ENCODE measurements at places on chromosomes 3 and 15.

- no peak for DNase-seq
These were observed 50.6 kb upstream of the ULK4 start for GRCh38 chr3:42012383-42012934.

- no peak for DNase-seq
These were observed 57.7 kb downstream of the SUCNR1 start for GRCh38 chr3:151931171-151931570.

GRCh38 chr3:8239718-8240695, 261.6 kb upstream of the LMCD1 start:
- no peak for DNase-seq

- DNase-seq: no peak
These were observed 129.3 kb upstream of the FEZF2 start for GRCh38 chr3:62502315-62503300.

DNA sequence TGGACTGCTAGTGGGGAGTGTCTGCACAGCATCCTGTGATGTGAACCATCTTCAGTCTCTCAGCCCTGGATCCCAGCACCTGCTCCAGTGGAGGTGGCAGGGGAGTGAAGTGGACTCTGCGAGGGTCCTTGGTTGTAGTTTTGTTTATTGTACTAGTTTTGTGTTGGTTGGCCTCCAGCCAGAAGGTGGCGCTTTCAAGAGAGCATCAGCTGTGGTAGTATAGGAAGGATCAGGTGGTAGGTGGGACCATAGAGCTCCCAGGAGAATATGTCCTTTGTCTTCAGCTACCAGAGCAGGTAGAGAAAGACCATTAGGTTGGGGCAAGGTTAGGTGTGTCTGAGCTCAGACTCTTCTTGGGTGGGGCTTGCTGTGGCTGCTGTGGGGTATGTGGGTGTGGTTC, 20.9 kb downstream of the NEK11 start:
- DNase-seq: no peak

GRCh38 chr3:102290241-102290640, 144.6 kb upstream of the ZPLD1 start:
- DNase-seq: no peak

DNA sequence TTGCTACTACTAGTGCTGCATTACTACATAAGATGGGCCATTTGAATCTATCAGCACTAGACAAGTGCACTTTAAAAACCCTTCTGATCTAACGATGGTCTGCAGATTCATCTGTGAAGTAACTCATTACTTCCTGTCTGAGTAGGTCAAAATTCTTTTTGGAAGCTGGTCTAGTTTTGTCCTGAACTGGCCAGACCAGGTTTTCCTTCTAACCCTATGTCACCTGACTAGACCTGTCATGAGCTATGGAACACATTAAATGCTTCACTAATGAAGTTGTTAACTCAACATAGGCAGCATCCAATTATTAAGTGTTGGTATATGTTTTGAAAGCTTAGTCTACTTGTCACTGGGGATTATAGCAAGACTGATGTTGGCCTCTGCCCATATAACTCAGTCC, 10.1 kb upstream of the RBM5 start:
- no peak for DNase-seq

DNA sequence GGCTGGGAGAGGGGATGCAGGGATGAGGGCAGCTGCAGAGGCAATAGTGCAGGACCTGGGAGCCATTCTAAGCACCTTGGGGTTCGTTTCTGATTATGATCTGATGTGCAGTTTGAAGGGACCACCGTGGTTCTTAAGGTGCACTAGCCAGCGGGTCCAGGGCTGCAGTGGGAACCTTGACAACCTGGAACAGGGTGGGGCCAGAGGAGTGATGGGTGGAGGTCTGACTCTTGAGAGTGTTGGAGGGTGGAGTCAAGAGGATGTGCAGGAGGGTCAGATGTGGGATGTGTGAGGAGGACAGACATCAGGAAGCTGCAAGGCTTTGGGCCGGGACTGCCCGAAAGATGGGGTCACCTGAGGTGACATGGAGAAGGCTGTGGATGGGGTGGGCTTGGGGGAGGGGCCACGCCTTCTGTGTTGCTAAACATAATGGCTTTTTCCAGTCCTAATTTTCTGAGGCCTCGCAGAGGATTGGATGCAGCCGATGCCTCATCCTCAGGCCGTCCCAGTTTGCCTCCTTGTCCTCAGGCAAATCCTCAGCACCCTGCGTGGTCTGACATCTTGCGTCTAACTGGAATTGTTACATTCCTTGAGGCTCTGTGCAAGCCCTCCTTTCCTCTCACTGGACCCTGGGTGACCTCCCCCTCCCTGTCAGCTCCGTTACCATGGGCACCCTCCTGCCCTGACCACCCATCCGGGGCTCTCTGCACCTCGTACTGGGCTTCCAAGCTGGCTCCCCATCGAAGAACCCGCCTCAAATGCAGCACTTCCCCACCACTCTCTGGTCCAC, 61.4 kb upstream of the TRPM1 start:
- no peak for DNase-seq

DNA sequence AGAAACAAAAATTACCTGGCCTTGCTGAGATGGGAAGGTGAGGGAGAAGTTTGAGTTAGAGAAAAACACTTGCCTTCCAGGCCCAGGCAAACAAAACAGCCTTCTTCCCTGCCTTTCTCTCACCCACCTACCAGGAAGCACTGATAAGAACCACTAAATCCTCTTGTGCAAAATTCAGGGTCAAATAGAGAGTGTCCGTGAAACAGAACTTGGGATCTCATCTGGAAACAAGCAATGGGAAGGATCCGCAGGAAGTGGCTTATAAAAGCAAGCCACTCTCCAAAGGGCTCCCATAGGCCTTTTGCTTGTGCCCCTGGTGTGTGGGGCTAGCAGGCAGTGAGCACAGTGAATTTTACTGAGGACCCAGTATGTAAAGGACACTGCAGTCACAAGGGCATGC, 11.0 kb downstream of the ADAMTS9 start:
- no peak for DNase-seq

DNA sequence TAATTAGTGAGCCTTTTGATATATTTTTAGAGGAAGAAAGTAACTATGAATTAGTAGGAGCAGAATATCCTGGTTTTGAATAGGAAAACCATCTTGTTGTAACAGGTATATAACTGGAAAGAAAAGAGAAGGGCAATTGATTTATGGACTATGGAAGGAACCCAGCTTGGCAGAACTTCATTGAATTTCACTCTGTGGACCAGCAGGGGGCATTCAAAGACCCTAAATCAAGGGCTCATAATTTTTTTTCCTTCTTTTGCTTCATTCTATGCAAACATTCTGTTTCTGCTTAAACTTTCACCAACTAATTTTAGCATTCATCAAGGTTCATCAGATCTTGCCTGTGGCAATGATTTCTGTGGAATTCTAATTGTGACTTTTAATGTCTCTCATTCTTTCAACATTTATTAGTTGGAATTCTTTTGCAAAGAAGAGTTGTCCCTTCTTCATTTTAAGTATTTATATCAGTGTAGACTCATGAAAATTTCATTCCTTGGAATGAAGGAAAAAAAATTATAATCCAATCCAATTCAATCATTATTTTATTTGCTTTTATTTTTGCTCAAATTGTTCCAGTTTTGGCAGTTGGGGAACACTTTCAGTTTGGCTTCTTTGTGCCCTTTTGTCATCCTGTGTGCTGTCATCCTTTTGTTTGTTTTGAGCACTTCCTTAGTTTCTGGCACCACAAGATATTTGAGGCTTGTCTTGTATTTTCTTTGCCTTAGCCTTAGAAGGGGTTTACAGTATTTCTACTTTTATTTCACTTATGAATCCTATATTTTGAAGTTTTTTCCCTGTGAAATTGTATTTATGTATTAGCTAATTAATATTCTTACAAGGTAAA, 30.4 kb downstream of the NXPE3 start:
- DNase-seq: no peak

DNA sequence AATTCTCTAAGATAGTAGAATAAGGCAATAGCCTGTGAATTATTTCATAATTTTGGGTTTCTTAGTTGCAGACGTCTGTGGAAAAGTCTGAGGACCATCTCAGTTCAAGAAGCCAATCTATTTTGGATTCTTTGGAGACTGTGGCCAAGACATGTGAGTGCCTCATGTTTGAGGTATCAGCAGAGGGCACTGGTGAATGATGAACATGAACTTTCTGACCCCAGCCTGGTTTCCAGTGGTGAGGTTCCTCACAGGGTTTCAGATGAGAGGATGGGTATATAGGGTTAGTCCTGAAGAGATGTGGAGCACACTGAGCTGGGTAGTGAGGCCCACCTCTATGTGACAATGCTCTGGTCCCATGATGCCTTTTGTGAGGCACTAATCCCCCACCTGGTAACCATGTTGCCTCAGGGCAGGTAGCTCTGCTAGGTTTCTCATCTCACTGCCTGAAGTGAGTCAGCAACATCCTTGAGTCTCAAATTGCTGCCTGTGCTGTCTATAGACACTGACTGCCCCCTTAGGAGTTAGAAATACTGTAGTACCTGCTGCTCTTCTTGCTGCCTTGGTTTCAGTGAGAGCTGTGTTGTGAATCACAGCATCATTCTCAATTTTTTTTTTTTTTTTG, 32.3 kb downstream of the C3orf62 start:
- no peak for DNase-seq

DNA sequence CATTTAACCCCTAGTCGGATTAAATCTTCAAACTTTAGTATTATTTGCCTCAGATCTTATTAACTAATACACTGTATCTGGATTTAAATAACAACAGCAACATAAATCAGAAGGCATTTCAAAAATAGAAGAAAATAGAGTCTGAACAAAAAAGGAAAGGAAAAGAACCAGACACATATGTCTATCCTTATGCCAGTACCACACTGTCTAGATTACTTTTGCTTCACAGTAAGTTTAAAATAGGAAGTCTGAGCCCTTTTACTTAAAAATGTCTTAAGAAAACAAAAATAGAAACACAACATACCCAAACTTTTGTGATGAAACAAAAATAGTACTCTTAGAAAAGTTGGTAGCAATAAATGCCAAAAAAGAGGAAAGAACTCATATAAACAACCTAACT, 1615.8 kb downstream of the SI start:
- DNase-seq: no peak

DNA sequence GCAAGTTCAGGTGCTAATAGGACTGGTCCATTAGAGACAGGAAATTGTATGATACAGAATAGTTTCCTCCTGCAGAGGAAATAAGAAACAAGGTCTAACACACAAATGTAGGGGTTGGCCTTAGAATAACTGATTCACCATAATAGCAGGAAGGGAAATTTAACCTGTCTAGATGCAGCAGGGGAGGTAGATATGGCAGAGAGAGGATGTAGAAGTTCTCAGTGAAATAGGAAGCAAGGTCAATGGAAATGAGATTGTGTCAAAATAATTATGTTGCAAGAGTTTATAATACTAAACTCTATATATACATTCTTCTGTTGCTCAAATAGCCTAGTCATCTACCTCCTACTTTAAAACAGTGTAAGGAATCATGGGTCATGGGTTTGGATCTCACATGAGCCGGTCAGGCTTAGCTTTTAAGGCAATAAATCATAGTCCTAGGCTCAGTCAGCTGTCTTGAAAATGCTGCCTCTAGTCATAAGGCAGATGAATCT, 17.0 kb downstream of the BCL2A1 start:
- no peak for DNase-seq

DNA sequence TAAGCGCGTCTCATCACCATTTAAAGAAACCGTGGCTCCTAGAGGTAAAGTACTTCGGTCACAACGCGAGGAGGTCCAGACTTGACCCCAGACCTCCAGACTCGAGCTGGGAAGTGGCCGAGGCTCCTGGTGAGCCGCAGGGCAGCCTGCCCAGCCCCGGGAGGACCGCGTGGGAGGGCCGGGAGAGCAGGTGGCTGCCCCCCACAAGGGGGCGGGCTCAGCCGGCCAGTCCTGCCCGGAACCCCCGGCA, at the start of gene SLC27A2:
Gene SLC27A2, plus strand, starts transcription at position 228 of the 250 bp plus-strand sequence. CDS start 232 bp downstream, outside the sequence.
- DNase-seq: no peak

GRCh38 chr15:51322621-51323296, 15.6 kb downstream of the CYP19A1 start:
- no peak for DNase-seq

DNA sequence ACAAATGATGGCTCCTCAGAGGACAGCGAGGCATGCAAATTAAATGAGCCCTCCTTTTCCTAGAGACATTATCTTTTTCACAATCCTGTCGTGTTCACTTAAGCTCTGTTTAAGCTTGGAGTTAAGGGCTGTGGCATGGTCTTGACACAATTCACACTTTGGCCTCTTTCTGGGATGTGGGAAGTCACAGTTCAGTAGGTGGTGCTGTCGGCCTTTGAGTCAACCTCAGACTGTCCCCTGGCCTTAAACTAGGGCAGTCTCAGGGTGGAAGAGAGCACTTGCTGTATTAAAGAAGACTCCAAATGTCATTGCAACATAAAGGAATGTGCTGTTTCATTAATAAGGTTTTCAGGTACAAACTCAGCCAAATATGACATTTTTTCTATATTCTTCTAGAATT, 351.0 kb downstream of the MCTP2 start:
- no peak for DNase-seq

GRCh38 chr3:62622553-62623174, 249.3 kb upstream of the FEZF2 start:
- no peak for DNase-seq

DNA sequence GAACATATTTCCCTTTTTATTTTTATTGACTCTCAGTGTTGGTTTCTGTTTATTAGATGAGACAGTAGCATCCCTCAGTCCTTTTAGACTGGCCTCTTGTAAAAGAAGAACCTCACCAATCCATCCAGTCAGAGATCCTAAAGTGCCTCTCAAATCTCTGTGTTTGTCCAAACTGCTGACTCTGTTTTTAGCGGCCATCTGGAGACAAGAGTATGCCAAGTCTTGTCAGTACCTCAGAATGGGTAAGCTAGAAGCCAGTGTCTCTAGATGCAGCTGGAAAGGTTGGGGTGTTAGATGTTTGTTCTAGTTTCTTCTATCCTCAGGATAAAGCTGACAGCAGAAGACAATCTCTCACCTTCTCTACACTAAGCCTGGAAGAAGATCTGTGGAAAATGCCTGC, 537.7 kb upstream of the ZNF385D start:
- no peak for DNase-seq

DNA sequence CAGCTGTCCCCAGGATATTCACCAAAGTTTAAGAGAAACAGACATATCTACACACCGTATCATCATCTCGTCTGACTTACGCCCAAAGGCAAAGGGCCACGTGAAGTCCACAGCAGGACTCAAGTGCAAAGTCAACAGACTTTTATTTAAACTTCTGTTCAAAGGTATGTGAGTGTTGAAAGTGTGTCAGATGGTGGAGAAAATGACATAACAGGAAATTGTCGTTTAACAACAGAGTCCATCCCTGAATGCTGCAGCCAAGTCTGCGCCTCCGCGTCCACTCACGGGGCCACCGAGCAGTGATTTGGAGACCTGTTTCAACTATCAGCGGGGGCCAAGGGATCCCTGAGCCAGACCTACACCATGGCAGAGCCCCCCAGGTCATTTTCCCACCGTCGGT, 165.6 kb downstream of the XXYLT1 start:
- DNase-seq: no peak
